ENCODE measurements at places on chromosomes 3 and 15.

DNA sequence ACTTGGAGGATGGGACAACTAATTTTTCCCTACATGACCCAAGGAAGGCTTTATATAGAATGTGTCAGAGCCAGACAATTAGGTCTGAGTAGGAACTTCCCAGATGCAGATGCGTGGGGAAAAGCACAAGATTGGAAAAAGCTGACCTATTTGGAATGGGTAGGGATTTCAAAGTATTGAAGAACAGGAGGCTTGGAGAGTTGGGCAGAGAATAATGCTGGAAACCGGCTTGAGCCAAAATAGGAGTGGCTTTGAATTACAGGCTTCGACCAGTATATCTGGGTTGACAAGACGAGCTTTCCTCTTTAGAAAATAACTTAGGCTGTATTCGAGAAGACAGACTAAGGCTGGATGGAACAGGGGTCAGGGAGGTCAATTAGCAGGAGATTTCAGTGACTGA lies 181.1 kb downstream of the GBE1 start:
- no peak for DNase-seq

DNA sequence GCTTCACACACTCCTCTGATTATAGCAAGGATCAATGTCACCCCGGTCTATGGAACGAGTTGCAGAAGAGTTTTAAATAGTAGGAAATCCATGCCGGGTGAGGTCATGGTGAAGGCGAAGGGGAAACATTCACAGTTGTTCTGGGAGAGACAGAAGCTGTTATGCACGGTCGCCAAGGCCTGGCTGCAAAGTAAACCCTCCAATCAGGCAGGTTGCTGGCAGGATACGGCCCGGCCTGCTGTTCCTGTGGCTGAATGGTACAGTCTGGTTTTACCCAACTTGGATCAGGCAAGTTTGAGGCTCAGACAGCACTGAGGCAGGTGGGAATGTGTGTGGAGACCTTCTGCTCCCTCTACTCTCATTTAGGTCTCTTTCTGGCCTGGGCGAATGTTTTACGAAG lies 45.3 kb upstream of the ATP2B2 start:
- no peak for DNase-seq

DNA sequence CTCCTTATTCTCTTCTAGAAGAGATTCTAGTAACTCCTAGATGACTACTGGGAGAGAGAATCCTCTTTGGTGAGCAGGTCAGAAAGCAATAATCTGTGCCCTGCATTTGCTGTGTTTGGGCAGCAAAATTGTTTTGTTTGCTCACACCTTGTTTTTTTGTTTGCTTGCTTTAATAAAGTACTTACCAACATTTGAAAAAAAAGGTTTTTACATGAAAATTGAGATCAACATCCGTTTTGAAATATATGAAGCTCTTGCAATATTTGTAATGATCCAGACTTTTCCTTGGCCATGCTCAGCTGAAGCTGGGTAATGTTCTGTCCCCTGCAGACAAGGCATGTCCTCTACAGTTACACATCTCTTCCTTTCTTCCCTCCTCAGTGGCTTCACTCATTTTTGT lies 62.2 kb downstream of the DIPK2A start:
- DNase-seq: no peak

DNA sequence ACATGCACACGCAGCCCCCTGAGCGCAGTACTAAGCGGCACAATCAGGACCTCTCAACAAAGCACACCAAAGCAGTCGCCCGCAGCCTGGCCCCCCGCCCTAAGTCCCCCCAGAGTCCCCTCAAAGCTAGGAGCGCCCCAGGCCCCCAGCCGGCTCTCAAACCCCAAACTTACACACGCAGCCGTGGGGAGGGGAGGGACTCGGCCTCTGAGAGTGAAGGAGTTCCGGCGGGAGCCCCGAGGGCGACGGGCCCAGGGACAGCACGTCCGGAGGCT lies 5.5 kb downstream of the GATA2 start:
- DNase-seq: no peak

GRCh38 chr3:190642016-190642415 lies 128.1 kb downstream of the IL1RAP start:
- no peak for DNase-seq

DNA sequence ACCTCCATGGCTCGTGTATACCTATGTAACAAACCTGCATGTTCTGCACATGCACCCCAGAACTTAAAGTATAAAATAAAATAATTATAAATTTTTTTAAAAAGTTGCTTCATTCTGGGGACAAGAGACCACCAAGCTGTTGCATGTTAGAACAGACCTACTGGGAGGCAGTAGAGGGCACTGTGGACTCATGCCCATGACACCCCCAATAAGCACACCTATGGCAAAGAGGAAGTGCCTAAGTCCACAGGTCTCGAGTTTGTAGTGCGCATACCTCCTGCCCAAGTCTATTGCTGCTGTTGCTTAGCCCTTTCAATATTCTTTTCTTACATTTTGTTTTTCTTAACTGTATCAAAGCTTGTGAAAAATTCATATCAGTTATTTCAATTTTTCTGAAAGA lies 267.9 kb upstream of the THBS1 start:
- no peak for DNase-seq

- no peak for DNase-seq
Observed at GRCh38 chr3:42095540-42095939, 4.4 kb downstream of the TRAK1 start.

- no peak for DNase-seq
Observed at GRCh38 chr3:157263027-157263426, 103.1 kb upstream of the CCNL1 start.

DNA sequence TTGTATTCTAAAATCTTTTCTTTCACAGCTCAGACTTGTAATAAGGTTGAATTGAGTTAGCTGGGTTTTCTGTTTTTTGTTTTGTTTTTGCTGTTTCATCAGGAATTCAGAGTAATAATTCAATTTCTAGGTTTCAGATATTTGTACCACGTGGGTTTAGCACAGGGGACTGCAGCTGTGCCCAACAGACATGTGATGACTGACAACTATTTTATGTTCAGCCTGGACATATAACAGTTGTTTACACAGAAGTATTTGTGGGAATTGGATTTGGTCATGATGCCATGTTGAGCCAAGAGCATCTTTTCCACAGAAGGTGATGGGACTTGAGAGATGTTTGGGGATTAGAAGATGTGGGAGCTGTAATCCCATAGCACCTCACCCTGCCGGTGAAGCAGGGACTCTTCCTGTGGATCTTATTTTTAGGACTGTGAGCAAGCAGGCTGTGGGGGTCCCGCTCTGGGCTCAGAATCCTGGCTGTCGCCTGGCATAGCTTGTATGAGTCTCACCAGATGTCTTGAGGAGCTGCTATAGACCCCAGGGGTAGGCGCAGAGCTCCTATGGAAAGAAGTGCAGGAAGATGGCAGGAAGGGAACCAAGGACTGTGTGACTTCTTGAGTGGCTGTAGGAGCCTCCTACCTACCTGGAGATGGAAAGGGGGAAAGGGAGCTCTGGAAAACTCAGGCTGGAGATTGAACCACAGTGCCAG lies 23.7 kb downstream of the PXYLP1 start:
- no peak for DNase-seq

GRCh38 chr3:63910001-63910400 lies 2.2 kb downstream of the SCAANT1 start:
- DNase-seq: no peak

GRCh38 chr15:75007216-75007615 lies 11.9 kb downstream of the SCAMP5 start:
- no peak for DNase-seq

- DNase-seq: no peak
Observed at GRCh38 chr3:150407051-150407807, 869 bp upstream of the TSC22D2 start.

- no peak for DNase-seq
Observed at GRCh38 chr3:43644443-43644842, 22.6 kb upstream of the ANO10 start.

DNA sequence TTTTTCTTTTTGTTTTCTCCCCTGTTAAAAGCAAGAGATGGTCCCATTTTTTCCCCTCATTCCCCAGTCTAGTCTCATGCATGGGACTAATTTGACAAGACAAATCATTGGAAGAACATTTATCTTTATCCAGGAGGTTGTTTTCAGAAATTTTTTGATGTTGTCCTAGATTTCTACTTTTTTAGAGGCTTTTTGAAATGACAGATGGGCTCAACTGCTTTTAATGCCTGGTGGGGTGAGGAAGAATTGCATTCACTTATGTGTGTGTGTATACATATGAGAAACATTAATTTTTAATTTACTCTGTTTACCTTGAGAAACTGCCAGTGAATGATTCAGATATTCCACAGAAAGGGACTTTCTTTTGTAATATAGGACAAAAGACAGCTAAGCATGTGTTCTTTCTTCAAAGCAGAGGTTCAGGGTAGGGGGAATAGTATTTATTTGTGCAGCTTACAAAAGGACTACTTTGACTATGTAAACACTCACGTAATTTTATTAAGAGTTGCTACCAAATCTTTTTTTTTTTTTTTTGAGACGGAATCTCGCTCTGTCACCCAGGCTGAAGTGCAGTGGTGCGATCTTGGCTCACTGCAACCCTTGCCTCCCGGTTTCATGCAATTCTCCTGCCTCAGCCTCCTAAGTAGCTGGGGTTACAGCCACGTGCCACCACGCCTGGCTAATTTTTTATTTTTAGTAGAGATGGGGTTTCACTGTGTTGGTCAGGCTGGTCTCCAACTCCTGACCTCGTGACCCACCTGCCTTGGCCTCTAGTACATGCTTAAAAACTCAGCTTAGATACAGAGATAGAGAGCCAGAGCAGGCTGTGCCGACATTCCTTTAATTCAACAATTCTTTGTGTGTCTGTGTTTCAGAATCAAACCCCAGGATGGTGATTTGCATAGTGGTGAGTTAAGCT lies 130.1 kb upstream of the RARB start:
- no peak for DNase-seq

GRCh38 chr15:75684648-75685047 lies 28.0 kb downstream of the CSPG4 start:
- no peak for DNase-seq

- no peak for DNase-seq
Observed at GRCh38 chr3:118868051-118868450, 166.6 kb downstream of the IGSF11 start.

All from activated CD4-positive, alpha-beta T cell treated with anti-CD3 and anti-CD28 coated beads, Interleukin-2, Interleukin-6, amounts not matched to agents 100 ng/mL and 50 ng/mL, durations not matched to agents 16 hours and 8 hours (primary cell).